ENCODE measurements at places on chromosomes 5 and 9.
A peak's percentile ranks its signal among the peaks of the same experiment; 100 is the strongest.

GRCh38 chr5:179863449-179864085, 5.0 kb upstream of the MRNIP start:
- no peak for DNase-seq

DNA sequence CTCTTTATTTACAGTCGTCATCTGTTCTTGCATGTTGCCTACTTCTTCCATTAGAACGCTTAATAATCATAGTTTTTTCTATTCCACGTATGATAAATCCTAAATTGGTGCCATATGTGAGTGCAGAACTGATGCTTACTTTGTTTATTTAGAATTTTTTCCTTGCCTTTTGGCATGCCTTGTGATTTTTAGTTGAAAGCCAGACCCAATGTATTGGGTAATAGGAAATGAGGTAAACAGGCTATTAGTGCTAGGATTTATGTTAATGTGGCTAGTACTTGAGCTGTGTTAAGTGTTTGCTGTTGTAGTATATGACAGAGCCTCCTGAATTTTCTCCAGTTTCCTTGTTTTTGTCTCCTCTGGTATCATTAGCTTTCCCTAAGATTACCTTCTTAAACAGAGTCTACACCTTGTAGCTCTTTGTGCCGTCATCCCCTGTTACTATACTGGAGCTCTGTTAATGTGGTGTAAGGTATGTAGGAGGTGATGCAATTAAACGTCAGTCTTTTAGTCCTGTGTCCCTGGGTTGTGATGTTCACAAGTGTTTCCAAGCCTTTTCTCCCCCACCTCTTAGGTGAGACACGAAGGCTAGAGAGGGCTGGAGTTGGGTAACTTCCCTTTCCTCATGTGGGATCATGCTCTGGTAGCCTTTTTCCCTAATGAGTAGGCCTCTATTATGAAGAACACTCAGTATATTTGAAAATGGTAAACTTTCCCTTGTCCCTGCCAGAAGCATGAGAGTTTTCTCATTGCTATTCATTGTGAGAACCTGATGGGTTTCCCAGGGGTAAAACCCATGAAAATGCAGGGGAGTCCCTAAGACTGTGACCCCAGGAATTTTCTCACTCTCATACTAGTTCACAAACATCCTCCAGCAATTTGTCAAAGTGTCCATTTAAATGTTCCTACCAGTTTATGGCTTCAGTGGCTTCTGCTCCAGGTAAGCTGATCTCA, 21.2 kb downstream of the SPATA31D3 start:
- peak; percentile 38 for DNase-seq

GRCh38 chr9:5799314-5799713, 33.6 kb downstream of the ERMP1 start:
- DNase-seq: peak; percentile 3

DNA sequence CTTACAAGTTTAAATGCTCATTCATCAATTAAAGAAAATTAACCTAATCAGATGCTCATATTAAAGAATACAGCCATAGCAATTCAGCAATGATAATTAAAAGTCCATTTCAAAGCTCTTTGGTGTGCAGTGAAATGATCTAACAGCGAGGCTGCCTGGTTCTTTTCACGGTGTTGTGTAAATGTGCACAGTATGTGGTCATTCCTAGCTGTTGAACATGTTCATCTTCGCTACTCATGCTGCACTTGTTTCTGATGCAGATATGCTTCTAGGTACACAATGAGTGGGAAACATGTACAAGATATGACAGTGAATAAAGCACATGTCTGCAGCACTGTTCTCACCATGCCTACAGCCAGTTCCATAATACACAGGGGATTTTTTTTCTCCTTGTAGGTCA, 163.5 kb downstream of the NR2F1-AS1 start:
- no peak for DNase-seq

- DNase-seq: no peak
Measured at GRCh38 chr9:127872369-127873222, 4.9 kb downstream of the AK1 start.

GRCh38 chr9:84993105-84993504, 323.6 kb downstream of the NTRK2 start:
- DNase-seq: no peak

DNA sequence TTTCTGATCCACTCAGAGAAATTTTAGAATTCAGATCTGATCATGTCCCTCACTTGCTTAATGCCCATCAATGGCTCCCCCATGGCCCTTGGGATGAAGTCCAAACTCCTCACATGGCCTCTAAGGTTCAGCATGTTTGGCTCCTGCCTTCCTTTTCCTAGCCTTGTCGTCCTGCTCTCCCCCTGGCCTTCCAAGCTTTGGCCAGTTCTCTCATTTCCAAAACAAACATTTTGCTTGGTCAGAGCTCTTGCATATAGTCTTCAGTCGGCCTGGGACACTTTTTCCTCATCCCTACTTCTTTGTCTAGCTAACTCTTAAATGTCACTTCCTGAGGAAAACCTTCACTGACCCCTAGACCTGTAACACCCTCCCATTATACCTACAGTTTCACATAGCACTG, 37.1 kb upstream of the PPP3R2 start:
- DNase-seq: no peak

- DNase-seq: no peak
Measured at GRCh38 chr9:108972626-108973209, 38.5 kb downstream of the ABITRAM start.

DNA sequence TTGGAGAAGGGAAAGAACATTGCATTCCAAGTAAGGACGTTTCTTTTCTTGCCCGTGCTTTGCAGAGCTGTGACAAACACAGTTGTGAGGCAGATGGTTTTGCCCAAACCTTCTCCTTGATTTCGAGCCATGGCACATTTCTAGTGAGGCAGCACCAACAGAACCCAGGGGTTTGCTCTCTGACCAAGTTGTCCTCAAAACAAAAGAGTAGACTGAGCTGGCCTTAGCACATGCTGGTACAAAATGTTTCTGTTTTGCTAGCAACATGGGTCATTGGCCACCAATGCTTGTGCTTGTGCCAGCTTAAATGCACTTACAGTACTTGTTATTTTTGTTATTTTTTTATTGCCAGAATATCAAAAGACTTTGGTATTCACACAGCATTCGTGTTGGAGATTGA, 328.8 kb downstream of the GADD45G start:
- DNase-seq: no peak

DNA sequence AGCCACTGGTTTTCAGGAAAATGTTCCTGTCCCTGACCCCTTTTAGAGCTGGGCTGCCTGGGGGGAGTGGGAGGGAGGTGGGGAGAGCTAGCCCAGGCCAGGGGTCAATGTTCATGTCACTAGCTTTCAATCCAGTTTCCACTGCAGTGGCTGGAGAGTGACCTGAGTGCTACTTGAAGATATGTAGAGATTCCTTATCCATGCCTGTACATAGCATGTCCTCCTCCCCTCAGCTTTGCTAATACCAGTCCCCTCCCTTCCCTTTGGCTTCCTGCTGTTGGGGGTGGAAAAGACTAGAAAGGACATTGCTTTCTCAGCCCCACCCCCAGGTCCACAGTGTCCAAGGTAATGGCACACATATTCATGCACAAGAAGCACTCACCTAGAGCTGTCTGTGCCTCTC, 7.8 kb downstream of the DNAJB5 start:
- DNase-seq: no peak

DNA sequence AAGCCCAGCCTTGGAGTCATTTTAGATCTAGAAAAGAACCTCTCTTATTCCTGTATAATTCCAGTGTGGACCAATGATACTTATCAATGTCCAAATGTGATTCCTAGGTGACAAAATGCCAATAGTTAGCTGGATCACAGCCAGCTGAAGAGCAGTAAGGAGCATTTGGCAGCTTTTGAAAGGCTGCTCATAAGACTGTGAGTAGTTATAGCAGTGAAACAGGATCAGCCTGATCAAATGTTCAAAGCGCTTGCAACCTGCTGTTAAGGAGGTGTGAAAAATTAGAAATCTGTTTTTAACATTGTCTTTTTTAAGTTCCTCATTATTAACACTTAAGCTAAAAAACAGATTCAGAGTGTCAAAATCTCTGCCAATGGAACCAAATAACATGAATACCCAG, 85.1 kb downstream of the SSBP2 start:
- DNase-seq: no peak

DNA sequence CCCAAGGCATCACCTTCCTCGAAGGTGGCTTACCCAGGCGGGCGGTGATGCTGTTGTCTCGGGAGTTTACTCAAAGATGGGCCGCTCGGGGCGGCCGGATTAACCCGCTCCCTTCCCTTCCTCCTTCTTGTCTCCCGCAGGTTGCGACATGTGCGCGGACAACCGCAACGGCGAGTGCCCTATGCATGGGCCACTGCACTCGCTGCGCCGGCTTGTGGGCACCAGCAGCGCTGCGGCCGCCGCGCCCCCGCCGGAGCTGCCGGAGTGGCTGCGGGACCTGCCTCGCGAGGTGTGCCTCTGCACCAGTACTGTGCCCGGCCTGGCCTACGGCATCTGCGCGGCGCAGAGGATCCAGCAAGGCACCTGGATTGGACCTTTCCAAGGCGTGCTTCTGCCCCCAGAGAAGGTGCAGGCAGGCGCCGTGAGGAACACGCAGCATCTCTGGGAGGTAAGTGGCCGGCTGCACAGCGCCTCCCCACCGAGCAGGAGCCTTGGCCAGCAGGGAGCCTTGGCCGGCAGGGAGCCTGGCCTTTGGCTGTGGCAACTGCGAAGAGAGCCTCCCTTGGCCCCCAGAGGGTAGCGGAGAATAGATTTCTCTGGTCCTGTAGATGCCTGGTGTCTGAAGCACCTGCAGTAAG, 10.6 kb downstream of the PRDM6 start:
- DNase-seq: no peak

GRCh38 chr9:14924230-14925219, 14.3 kb upstream of the FREM1 start:
- DNase-seq: peak; percentile 48

DNA sequence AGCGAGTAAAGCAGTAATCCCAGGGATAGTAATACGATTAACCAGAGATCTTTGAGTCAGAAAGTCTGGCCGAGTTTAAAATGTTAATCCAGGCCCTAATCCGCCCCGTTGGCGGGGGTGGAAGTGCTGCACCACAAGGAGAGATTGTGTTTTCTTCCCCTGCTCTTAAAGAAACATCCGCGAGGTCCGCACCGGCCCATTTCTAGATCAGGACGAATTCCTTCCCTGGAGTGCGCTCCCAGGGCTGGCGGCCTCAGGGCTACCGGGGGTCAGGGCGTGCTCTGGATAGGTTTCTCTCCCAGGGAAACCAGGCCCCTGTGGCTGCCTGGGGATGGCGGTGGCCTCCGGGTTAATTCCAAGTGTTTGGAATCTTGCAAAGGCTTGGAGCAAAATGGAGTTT, 9.3 kb upstream of the NEUROG1 start:
- DNase-seq: no peak

GRCh38 chr5:140261403-140262171, 41.3 kb downstream of the PFDN1 start:
- peak; percentile 71 for DNase-seq

- DNase-seq: no peak
Measured at GRCh38 chr9:130990306-130990977, 18.5 kb upstream of the LAMC3 start.

GRCh38 chr9:137892424-137893191, 15.0 kb downstream of the CACNA1B start:
- DNase-seq: no peak

DNA sequence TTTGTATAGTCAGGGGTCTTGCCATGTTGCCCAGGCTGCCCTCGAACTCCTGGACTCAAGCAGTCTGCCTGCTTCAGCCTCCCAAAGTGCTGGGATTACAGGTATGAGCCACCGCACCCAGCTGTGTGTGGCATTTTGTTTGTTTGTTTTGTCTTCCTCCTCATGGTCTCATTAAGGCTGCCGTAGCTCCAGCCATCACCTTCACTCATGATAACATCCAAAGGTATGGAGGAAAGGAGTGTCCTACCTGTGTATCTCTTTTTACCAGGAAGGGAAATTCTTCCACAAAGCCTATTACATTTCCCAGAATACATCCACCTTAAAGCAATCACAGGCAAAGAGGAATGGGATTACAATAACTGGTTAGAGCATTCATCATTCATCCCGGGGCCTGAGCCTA, 27.2 kb downstream of the LSM11 start:
- DNase-seq: no peak

Measured in GM04504 (cell line).